Stimulated activated CD4-positive, alpha-beta T cell treated with anti-CD3 and anti-CD28 coated beads, Interleukin-4, amount 100 ng/mL, for 1 hour (primary cell): ENCODE measurements at places on chromosomes 16 and 17.

GRCh38 chr16:782258-782657, 5.9 kb downstream of the RPUSD1 start:
- no peak for DNase-seq

DNA sequence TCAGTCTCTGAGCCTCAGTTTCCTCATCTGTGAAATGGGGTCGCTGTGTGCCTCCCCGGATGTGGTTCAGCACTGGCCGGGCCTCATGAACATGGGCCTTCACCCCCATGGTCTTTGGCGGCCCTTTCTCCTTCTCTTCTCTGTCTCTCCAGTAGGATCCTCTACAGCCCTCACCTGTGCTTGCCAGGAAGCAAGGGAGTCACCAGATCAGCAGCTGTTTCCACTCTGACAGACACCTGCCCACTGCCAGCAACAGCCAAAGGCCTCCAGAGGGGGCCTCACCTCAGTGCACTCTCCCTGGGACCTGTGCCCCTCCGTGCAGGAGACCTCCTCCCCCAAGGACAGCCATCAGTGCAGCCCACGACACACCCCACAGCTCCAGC, 89.4 kb downstream of the C16orf78 start:
- DNase-seq = no peak

DNA sequence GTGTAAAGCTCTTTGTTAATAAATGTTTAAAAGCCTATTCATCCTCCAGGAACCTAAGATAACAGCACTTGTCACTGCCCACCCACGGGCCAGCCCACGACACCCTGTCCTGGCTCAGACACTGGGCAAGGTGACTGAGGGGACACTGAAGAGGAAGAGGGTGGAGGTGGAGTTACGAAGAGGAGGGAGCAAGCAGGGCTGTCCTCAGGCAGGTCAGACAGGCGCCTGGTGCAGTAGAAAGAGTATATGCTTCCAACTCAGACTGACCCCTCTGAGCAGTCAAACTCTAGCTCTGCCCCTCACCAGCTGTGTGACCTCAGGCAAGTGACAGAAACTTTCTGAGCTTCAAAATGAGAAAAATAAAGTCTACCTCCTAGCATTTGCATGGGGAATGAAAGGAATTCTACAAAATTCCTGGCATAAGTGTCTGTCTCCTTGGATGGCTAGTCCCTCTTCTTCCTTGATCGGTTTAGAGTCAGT, 22.8 kb downstream of the TEX2 start:
- DNase-seq = no peak

DNA sequence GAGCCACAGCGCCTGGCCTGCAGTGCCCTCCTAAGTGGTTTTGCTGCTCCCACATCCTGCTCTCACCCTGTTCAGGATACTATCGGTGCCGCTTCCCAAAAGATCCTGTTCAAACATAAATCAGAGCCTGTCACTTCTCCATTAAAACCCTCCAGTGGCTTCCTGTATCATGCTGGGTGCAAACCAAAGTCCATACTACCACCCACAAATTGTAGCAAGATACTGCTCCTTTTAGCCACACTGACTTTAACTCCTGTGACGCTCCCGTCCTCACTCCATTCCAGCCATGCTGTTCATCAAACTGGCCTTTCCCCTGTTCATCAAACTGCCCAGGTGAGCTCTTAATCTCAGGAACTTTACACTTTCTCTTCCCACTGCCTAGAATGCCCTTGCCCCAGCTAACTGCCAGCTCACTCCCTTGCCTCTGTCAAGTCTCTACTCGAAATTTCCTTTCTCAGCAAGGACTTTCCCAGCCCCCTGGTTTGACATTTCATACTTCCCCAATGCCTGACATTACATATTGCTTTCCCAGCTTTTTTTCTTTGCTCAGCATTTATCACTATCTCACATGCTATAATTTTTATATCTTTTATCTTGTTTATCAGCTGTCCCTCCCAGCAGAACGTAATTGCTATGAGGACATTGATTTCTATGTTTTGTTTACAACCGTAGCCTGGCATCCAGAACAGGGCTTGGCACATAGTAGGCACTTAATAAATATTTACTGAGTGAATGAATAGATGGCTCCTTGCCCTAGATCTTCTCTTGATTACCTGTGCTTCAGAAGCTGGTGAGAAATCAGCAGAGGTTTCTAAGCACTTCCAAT, 44.3 kb upstream of the SMURF2 start:
- DNase-seq = no peak

DNA sequence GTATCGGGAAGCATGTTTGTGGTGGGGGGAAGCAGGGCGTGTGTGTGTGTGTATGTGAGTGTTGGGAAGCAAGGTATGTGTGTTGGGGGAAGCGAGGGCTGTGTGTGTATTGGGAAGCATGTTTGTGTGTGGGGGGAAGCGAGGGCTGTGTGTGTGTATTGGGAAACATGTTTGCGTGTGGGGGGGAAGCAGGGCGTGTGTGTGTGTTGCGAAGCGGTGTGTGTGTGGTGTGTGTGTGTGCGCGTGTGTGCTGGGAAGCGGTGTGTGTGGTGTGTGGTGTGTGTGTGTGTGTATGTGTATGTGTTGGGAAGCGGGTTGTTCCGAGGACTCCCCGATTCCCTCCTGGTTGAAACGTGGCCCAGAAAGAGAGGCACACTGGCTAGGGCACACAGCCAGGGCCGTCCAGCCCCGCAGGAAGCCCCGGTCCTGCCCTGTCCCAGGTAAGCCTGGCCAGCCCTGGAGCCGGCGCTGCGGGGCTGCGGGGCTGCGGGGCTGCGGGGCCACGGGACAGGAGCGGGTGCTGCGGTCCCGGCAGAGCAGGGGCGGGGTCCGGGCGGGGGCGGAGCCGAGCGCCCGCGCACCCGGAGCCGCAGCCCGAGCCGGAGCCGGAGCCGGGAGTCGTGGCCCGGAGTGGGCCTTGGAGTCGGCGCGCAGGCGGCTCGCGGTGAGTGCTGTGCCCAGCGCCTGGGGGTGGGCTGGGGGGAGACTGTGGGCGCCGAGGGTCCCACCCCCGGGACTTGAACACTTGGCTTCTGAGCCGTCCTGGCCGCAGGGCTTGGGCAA, at the start of gene NOD2:
NOD2 (plus strand) TSS at position 608 of the 783 bp plus-strand sequence. CDS start 5,890 bp downstream, outside the sequence.
- peak; percentile 44 for DNase-seq

DNA sequence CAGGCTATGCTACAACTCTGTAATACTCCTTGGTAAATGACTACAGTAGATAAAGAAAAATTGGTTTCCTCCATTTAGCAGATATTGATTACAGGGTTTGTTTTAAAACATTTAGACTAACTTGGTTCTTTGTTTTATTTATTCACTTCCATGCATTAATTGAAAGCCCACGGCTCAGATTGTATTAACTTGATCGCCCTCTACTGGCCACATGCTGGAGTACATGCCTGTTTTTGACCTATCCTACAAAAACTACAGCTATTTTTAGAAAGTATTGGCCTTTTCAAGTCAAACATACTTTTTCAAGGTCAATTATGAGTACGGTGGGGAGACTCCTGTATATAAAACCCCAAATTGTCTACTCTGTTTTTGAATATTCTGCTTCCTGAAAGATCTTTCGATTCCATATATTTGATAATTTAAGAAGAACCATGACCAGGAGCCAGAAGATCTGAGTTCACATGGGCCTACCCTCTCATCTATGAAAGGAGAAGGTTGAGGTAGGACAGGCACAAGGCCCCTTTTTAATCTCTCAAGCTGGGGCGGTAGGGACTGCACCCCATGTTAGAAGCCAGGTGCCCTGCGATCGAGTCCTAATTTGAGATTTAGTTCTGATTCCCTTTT, 51.8 kb downstream of the CA10 start:
- DNase-seq = peak; percentile 23

DNA sequence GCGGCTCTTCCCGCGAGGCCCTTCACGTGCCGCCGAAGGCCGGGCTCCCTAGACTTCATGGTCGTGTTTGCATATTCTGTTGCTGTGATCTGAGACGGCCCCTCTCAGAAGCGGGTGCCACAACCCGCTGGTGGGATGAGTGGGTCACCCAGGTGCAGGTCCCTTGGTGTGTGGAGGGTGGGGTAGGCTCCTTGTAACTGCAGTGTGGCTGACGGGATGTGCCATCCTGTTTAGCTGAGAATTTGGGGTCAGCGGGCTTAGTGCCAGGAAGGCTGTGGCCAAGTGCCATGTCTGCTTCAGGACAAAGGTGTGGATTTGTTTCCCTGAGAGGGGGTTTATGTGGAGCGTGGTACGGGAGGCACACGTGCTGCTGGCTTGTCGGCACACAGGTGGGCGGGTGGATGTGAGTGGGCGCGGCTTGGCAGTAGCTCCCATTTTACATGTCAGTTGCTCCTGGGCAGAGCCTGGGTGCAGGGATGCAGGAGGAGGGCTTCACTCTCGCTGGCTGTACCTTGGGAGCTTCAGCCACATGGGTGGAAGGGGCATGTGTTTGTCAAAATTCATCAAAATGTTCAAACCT, 9.2 kb upstream of the WFIKKN1 start:
- no peak for DNase-seq

DNA sequence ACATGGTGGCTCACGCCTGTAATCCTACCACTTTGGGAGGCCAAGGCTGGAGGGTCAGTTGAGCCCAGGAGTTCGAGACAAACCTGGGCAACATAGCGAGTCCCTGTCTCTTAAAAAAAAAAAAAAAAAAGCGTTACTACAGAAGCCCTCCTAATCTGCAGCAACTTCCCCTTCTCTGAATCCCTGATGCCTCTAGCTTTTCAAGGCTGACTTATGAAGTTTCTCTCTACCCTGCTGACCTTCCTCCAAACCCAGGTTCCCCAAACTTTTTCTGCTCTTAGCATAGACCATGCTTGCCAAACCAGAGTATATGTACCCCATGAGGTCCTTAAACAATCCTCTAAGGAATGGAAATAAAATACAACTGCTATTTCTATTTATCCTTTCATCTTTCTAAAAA, 16.4 kb downstream of the LYRM1 start:
- no peak for DNase-seq

DNA sequence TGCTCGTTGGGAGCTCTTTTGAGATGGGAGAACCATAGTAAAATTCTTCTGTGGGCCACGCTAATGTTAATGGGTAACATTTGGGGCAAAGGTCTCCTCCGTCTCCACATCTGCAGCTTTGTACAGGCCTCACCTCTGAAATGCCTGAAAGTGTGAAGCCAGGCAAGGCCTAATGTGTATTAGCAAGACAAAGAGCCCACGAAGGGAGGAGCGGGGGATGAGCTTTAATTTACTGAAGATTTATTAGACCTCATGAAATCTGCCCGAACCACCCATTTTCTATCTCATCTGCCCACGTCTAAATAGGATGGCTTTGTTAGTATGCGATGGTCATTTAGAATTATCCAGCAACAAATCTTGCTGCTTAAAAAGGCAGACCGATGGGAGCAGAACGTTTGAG, 408.9 kb downstream of the PMP22 start:
- no peak for DNase-seq

GRCh38 chr16:85069171-85069570, 41.6 kb downstream of the KIAA0513 start:
- DNase-seq = no peak

- DNase-seq = no peak
Observed at GRCh38 chr16:67181346-67181745, 2.4 kb downstream of the MATCAP1 start.

- no peak for DNase-seq
Observed at GRCh38 chr16:88923450-88923849, 53.6 kb downstream of the CBFA2T3 start.

GRCh38 chr16:49849037-49849753, 6.7 kb downstream of the ZNF423 start:
- DNase-seq = no peak

- DNase-seq = peak; percentile 80
Observed at GRCh38 chr16:58515125-58515870, at the start of gene SETD6. Gene SETD6 (plus strand): TSS chr16:58515517. CDS start chr16:58515538, 21 bp downstream.

GRCh38 chr17:13952009-13952750, 117.1 kb upstream of the COX10 start:
- no peak for DNase-seq

GRCh38 chr16:19113577-19114358, at the start of gene ITPRIPL2:
Gene ITPRIPL2 (plus strand): TSS chr16:19113964. CDS start chr16:19114462, 498 bp downstream.
- peak; percentile 9 for DNase-seq

DNA sequence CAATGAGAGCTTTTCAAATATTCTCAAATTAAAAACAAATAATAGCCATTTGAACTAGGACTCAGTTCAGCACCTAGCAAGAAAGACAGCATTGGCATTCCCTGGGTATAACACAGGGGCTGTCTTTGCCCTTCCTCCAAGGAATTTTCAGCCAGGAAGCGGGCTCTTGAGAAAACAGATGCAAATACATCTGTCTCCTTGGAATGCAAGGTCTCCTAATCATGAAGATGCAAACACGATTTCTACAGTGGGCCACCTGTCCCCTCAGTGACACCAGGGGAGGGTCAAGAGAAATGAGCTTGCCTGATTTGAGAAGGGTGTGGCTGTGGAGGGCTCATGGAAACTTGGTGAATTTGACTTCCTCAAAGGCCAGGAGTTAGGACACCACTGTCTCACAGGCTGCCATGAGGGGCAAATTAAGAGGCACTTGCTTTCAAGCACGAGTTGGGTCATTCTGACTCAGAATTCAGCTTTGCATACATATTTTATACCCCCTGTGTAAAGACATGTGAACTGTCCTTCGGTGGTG, 24.5 kb upstream of the SUPT4H1 start:
- no peak for DNase-seq

DNA sequence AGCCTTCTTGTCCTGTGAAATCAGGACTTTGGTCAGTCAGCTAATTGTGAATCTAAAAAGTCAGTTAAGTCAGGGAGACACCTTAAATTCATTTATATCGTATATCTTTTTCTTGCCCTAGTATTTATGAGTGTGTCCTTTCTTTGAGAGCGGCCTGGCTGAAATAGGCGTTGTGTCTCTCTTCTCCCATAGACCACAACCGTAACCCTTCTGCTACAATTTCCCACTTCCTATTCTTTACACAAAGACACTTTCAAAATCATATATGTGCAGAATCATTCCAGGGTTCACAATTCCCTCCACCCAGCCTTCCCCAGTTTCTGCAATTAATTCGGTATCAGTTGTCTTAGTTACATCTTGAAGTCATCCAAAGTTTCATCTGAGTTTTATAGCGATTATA, 14.0 kb upstream of the COTL1 start:
- DNase-seq = no peak

GRCh38 chr16:2895813-2896212, 12.8 kb downstream of the FLYWCH2 start:
- no peak for DNase-seq

DNA sequence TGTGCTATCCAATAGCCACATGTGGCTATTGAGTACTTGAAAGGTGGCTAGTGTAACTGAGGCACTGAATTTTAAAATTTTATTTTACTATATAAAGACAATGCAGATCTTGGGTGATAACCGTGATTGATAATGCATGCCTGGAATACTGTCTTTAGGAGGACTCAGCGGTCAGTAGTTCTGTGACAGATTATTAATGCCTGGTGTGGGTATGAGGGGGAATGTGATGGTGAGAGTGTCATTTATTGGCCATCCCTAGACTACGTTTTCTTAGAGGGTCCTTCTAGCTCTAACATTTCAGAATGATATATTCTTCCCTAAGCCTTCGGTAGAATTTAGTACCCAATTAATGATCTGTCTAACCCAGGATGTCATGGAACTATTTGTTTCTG, 157.6 kb downstream of the CPPED1 start:
- DNase-seq = no peak
